Ascending aorta (tissue), 2 donors: ENCODE measurements at places on chromosomes 6 and 20.

GRCh38 chr6:101226677-101227135 lies 166.8 kb upstream of the GRIK2 start:
- no peaks in the 10 kb centered on the region for H3K27me3 ChIP-seq
- H3K27ac ChIP-seq: no peak overlapping the region
- no peak for DNase-seq

GRCh38 chr6:111486921-111487320 lies 3.9 kb upstream of the REV3L start:
- H3K27me3 ChIP-seq: no peaks in the 10 kb centered on the region
- DNase-seq: no peak
- H3K4me1 ChIP-seq: peaks cover 21% of the 10 kb centered on the region
- no peak overlapping the region for H3K4me3 ChIP-seq

- H3K4me1 ChIP-seq: no peaks in the 10 kb centered on the region
- no peak overlapping the region for H3K27ac ChIP-seq
- H3K36me3 ChIP-seq: peaks cover 18% of the 10 kb centered on the region
- H3K27me3 ChIP-seq: no peaks in the 10 kb centered on the region
- DNase-seq: no peak
Measured at GRCh38 chr6:111676383-111676782, 70.7 kb upstream of the TRAF3IP2 start.

GRCh38 chr6:168197636-168198301 lies 118.8 kb upstream of the FRMD1 start:
- H3K4me1 ChIP-seq: no peaks in the 10 kb centered on the region
- no peak for DNase-seq
- no peaks in the 10 kb centered on the region for H3K36me3 ChIP-seq
- no peaks in the 10 kb centered on the region for H3K27me3 ChIP-seq
- H3K4me3 ChIP-seq: no peak overlapping the region

DNA sequence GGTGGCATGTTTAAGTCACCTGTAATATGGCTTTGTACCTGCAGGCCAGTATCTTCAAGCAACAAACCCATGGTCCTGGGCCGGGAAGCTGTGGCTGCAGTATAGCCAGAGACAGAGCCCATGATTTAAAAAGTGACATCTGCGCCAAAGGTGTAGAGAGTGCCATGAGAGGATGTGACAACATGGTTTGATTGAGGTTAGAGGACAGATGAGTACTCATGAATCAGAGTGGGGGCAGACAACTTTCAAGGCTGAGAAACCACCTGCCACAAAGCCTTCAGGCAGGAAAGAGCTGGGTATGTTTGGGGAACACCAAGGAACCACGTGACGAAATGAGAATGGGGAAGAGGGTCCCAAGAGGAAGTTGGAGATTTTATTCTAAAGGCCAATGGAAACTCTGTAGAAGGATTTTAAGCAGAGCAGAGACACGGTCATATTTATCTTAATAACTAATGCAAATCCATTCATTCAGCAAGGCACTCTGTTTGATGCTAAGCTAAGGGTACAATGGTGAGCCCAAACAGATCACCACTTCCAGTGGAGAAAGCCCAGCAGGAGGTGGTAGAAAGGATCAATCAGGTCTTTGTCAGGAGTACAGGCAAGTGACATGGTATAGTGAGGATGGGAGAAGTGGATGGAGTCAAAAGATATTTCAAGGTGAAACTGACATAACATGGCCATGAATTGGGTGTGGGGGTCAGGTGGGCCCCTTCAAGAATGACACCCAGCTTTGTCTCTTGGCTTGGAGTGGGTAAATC lies 3.4 kb upstream of the MICAL1 start:
- H3K4me1 ChIP-seq: peaks cover 15% of the 10 kb centered on the region
- no peak overlapping the region for H3K27ac ChIP-seq
- H3K4me3 ChIP-seq: no peak overlapping the region
- H3K27me3 ChIP-seq: no peaks in the 10 kb centered on the region
- H3K36me3 ChIP-seq: no peaks in the 10 kb centered on the region
